GM12878 (cell line): ENCODE measurements at places on chromosomes 5 and 9. TPM values are rescaled to one million over a fixed set of nuclear protein-coding genes. Genes with fewer than 3 reads are reported as not detected.

The XRCC4 gene
- total RNA-seq, result 14.8 and 15.1 TPM in 2 replicates

The IFNW1 gene
- not detected in 2 replicates for total RNA-seq

The FBP2 gene
- not detected in 2 replicates for total RNA-seq

The FOXD4L5 gene
- total RNA-seq, result 0.21 and 0.29 TPM in 2 replicates

The PCDHGB5 gene
- total RNA-seq, result 1.8 and 2.3 TPM in 2 replicates

The PLPPR1 gene
- not detected in 2 replicates for total RNA-seq

DNA sequence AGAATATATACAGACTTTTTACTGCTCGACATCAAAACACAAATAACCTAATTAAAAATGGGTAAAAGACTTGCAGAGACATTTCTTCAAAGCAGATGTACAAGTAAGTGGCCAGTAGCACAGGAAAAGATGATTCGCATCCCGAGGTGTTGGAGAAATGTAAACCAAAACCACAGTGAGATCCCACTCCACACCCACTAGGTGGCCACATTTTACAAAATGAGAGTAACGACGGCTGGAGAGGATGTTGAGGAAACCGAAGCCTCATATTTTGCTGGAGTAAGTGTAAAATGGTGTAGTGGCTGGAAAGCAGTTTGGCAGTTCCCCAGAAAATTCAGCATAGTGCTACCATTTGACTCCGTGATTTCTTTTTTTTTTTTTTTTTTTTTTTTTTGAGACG, 21.3 kb upstream of the GBGT1 start:
- DNase-seq, result no peak

DNA sequence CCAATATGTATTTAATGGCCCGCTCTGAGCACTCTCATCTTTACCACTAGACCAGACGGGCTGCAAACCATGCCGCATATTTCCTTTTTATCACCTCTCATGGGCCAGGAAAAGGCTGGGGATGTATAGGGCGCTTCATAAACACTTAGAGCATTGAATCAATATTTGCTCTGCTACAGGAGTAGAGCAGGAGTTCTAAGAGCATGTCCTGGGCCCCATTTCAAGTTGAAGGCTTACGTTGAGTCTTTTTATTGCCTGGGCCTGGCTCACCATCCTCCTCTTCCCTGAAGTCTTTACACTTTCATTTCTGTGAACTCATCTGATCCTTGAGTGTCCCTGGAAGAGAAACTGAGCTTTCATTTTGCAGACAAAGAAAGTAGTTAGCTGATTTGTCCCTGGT, 112.4 kb downstream of the FSTL4 start:
- DNase-seq, result no peak

DNA sequence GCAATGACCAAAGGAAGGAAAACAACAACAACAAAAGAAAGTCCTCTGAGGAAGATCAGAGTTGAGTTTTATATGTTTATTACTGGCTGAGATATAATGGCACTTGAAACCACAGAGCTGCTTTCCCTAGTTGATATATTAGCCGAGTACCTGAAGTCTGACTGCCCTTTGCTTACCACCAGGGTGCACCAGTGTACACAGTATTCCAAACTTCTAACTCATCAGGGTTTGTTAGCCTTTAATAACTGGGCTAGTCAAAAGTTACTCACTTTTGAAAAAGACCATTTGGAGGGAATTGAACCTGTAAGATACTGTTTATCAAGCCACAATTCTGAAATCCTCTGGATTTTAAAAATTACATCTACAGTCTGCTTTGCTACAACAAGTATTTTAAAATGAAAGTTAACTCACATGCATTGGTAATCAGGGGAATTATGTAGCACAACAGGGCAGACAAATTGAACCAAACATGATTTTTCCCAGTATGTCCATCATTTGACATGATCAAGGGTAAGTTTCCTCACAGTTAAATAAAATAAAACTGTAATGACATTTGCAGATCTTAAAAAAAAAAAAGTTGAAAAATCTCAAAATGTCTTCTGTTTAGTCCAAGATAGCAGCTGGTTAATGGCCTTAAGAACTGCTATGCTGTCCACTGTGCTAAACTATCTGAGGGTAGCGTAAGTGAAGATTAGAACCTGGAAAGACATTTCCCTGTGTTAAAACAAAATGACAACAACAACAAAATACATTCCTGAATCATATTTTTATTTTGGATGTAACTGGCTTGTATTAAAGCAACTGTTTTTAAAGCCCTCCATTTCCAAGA, 57.3 kb upstream of the C6 start:
- DNase-seq, result no peak

GRCh38 chr5:125190232-125191087, 444.0 kb upstream of the ZNF608 start:
- no peak for DNase-seq

DNA sequence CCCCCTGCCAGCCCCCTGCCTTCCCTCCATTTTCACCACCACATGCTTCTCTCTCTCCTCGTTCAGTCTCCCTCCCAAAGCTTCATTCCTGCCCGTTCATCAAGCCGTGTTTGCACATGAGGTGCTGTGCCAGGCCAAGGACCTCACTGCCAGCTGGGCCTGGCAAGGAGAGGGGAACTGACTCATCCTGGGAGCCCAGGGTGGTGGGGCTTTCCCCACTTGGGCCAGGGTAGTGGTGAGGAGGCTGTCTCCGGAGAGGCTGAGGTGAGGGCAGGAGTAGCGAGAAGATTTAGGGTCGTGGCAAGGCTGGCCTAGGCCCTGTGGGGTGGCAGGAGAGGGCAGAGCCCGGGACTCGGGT, 30.4 kb upstream of the NOTCH1 start:
- no peak for DNase-seq

DNA sequence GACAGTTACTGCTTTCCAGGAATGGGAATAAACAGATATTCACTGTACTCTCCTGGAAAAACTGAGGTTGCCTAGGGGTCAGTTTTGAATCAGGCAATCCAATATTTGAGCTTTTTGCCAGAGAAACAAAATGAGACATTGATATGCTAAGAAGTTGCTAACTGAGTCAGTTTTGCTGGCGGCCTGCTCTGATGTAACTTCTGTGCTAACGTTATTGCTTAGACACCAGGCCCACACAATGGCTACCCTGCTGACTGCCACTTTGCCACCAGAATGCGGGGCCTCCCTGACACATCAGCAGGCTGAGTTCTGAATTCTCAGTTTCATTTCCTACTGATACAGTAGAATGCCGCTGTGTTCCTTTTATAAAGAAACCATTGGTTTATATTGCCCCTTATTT, 18.2 kb upstream of the ZNF618 start:
- DNase-seq, result no peak

DNA sequence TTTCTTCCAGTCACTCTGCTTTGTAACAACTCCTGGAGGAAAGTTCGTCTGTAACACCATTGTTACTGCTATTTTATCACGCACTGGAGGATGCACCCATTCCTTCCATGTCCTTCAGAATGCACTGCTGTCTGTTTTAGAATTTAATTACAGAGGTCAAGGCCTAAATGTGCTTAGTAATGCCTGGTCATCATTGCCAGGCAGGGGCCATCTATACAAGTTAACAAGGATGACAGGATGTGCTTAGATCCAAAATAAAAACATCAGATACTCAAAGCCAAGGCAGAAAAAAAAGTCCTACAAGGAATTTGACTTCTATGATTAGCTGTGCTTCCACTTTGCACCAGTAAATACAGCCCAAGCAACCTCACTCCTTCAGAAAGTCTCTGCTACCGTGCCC, 371.4 kb downstream of the SEMA5A start:
- DNase-seq, result no peak

- DNase-seq, result no peak
These were observed 13.3 kb downstream of the DCANP1 start for GRCh38 chr5:135433681-135434426.

DNA sequence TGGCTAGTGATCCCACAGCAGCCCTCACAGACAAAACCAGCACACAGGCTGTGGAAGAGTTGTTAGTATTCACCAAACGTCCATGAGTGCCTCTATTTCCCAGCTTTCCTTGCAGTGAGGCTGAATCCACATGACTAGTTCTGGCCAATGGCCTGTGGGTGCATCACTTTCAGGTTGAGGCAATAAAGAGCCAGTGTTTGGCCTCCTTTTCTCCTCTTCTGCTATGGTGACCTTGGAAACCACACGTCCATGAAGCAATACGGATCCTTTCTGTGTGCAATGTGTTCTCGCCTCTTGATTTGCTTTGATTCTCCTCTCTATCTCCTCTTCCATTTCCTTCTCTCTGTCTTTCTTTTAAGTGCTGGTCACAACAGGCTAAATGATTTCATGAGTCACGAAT, 23.4 kb upstream of the CLK4 start:
- no peak for DNase-seq

- DNase-seq, result no peak
These were observed 34.8 kb upstream of the EFNA5 start for GRCh38 chr5:107705402-107706014.

DNA sequence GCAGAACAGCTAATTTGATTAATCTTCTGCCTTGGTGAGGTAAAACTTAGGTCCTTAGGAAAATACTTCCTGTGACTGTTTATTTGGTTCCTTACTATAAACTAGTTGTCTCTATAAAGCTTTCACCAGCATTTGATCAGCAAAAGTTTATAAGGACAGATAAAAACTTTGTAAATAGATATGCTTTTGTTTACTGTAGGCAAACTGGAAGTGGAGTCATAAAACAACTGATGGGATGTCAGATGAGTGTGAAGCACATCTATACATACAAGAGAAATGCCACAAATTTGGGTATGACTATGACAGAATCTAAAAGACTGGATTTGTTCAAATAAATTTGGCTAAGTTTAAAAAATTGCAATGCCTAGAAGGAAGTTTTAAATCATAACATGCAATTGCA, 5.5 kb downstream of the PTGER4 start:
- DNase-seq, result no peak

DNA sequence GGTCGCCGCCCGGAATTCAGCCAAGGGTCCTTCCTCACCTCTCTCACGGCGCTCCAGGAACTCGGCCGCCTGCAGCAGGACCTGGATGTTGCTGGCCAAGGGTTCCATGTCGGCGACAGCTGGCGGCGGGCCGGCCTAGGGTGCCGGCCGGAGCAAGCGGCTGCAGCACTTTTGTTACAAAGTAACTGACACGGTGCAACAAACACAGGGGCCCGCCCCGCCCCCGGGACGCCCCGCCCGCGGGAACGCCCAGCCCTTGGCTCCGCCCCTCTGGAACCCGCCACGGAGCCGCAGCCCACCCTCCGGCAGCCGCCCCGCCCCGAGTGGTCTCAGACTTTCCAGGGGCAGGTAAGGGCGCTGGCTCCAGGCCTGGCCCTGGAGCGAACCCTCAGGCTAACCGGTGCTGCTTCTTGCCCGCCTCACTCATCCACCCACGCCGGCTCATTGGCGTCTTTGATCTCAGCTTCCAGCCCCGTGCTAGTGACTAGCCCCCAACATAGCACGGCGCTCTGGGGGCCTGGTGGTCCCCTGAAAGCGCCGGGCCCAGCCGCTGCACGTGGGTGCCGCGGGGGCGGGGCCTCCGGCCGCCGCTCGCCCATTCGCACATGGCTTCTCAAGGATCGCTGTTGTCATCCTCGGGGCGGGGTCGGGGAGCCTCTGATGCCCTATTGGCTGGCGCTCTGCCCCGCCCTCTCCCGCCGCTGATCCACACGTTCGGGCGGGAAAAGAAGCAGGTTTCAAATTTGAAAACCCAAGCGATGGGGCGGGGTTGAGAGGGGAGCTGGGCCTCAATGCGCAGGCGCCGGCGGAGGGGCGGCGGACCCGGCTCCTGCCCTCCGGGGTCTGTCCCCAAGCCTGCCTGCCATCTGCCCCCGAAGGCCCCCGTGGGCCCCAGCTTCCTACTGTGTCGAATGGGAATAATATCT, at the start of gene MXD3:
Gene MXD3, minus strand, starts transcription at position 176 of the 926 bp plus-strand sequence. Its CDS starts 68 bp downstream, at position 108.
- DNase-seq, result peak; percentile 76
